Activated CD4-positive, CD25-positive, alpha-beta regulatory T cell treated with anti-CD3 and anti-CD28 coated beads, Interleukin-2, amount 50 U/mL, for 72 hours (primary cell): ENCODE measurements at places on chromosomes 16 and 17.

DNA sequence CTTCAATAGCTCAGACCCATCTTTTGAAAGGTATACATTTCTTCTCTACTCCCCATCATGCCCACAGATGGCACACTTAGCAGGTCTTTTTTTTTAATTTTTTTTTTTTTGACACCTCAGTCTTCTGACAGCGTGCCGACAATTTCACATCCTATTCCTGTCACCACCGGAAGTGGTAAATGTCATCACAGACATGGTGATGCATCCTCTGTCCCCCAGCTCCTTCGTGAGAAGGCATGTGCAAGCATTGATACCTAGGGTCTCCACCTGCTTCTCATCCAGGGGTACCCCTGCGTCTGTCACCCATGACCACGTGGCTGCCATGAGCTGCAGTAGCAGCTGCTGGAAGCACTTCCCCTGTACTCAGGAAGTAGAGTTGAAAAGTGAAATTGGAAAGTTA lies 35.6 kb downstream of the ELAC2 start:
- DNase-seq, result no peak

DNA sequence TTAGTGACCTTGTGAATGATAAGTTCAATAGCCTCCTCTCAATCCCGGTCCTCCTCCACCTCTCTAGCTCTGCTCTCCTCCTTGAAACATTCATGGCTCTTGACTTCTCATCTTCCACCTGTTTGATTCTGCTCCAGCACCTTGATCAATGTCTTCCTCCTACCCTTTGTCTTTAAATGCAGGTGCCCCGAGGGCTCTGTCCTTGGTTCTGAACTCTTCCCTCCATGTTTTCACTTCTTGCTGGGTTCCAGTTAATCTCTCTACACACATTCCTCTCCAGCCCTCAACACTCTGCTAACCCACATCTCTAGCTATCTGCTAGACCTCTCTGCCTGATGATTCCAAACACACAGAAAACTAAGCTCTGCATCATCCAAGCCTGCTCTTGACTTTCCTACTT lies 13.4 kb downstream of the CD300E start:
- DNase-seq, result no peak

DNA sequence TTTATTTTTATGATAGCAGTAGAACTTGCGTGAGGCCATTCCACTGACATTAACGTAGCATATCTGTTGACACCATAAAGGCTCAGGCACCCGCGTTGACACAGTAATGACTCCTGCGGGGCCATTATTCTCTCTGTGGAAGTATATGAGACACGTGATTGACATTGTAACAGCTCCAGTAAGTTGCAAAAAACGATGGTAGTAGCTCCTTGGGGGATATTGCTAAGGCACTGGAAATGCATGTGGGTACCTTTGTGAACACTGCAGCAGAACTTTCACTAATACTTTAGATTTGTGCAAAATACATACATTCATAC lies 918.8 kb upstream of the CDH8 start:
- DNase-seq, result no peak

DNA sequence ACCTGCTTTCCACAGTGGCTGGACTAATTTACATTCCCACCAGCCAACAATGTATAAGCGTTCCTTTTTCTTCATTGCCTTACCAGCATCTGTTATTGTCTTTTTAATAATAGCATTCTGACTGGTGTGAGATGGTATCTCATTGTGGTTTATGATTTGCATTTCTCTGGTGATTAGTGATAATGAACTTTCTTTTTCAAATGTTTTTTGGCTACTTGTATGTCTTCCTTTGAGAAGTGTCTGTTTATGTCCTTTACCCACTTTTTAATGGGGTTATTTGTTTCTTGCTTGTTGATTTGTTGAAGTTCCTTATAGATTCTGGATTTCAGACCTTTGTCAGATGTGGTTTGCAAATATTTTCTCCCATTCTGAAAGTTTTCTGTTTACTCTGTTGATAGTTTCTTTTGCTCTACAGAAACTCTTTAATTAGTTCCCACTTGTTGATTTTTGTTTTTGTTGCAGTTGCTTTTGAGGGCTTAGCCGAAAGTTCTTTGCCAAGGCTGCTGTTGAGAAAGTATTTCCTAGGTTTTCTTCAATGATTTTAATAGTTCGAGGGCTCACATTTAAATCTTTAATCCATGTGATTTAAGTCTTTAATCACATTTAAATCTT lies 26.8 kb downstream of the ITGAM start:
- DNase-seq, result no peak

- DNase-seq, result no peak
Observed at GRCh38 chr16:1543085-1543896, 9.8 kb downstream of the TMEM204 start.

DNA sequence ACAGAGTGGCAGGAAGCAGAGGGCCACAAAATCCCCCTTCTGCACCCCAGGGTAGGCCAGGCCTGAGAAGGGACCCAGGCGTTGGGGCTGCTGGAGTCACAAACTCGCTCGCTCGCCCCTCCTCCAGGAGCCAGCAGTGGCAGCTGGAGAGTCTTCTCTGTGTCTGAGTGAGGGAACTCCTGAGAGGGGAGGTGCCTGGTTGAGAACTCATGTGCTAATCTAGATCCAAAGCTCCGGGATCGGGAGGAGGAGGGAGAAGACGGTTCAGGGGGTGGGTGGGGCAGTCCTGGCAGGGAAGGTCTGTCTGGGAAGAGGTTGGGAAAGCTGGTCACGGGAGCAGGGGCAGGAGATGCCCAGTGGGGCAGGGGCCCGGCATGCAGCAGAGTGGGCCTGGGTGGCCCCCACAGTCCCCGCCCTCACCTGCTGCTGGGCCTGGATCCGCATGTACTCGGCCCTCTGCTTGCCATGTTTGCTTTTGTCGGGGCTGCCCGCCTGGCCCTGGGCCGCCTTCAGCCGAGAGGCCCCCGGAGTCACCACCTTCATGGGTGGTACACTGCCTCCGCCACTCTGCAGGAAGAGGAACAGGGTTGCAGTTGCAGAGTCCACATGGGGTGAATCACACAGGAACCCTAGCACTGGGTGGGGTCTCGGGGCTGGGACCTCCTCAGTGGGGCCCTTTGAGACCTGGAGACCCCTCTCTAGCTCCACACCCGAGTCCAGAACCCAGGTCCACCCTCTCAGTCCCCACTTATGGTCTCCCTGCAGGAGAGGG lies 62.2 kb downstream of the SRCIN1 start:
- DNase-seq, result no peak

DNA sequence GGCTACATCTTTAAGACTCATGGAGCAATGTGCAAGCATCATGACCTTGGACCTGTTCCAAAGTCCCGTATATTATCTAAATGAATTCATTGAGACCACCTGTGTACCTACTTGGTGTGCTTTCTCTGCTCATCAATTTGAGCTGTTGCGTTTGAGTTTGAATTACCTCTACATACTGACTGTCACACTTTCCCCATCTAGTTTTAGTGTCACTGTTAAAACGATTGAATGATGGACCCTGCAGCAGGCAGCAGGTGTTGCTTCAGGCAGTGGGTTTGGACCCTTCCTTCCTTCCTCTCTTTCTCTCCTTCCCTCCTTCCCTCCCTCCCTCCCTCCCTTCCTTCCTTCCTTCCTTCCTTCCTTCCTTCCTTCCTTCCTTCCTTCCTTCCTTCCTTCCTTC lies 33.9 kb upstream of the ZKSCAN2 start:
- no peak for DNase-seq

DNA sequence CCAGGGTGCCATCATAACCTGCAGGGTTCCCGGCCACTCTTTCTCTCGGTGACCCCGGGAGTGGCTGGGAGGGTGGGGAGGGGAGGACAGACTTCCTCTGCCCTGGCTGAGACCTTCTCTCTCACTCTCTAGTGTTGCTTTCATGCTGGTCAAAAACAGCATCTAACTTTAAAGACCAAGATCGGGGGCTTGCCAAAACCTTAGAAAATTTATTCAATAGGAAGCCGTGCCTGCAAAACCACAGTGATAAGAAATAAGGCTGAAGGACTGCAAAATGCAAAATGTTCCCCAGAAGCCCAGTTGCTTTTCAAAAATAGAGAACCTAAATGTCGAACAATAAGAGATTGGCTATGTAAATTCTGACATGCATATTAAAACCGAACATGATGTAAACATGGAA lies 344.0 kb downstream of the FOXL1 start:
- no peak for DNase-seq

DNA sequence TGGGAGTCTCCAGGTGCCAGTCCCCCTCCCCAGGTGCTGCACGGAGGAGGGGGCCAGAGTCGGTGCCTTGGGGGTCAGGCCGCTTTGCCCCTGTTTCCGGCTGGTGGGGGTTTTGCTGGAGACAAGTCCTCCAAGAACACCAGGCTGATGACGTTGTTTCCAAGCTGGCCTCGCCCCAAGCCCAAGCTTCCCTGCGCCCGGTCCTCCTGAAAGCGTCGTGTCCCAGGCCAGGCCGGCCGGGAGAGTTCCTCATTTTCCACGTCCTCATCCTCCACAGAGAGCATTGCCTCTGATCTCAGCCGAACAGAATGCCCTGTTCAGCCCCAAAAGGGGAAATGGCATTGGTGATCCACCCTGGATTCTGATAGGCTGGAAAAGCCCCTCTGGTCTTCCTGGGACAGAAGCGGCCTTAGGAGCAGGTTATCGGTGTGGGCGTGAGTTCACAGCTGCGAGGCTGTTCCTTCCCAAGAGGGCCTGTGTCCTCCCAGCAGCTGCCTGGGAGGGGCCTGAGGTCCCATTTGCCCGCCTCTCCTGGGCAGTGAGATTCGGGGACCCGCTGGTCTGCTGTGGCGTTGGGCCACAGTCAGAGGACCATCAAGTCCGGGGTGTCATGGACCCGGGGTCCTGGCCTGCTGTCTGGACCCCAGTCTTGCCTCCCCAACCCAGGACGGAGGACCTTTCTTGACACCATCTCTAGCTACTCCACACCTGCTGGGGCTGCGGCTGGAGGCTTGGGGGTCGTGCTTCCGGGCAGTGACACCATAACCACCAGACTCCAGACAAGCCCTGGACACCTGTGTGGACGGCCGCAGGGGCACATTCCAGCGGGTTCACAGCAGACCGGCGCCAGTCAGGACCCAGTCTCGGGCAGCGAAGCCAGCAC lies 7.1 kb downstream of the SOX8 start:
- no peak for DNase-seq

DNA sequence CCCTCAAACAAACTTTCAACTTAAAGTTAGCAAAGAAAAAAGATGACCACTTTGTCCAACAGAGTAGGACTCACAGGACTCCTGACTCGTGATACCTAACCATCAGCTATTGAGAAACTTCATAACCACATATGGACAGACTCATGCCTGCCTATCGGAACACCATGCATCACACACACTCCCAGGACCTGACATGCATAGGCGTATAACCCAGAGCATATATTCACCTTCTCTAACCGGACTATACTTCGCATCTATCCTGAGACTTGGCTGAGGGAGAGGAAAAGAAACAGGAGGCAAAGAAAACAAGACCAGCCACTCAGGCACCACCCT lies 2.2 kb downstream of the PIP4K2B start:
- no peak for DNase-seq

GRCh38 chr16:15966420-15966819 lies 17.0 kb downstream of the ABCC1 start:
- DNase-seq, result no peak

- no peak for DNase-seq
Observed at GRCh38 chr17:82000803-82001570, 21.7 kb downstream of the CENPX start.

GRCh38 chr16:50193594-50193993 lies 40.5 kb downstream of the TENT4B start:
- DNase-seq, result no peak

DNA sequence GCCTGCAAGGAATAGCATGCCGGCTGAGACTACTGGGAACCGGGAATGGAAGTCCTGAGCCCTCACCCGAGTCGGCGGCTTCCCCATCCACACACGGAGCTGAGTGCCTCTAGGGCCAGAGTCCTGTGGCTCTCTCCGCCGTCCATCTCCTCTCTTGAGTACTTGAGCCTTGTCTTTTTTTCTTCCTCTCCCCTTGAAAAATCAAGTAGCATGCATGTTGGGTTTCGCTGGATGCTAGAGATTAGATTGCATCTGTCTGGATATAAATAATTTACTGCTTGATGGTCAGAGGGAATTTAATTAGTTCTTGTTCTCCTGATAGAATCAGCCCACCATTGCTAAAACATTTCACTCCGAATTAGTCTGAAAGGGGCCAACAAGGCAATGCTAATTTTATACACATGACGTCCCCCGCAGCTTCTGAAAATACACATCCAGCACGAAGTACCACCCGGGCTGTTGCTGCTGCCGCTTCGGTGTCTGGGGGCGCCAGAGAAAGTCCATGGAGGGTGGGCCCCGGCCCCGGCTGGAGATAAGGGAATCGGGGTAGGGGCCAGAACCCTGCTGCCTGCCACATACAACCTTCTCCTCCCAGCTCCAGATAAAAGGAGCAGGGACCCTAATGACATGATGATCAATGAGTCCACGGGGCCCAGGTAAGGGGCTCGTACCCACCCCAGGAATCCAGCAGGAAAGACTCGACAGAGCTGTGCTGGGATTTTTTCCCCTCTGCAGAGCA lies 48.5 kb downstream of the RBFOX3 start:
- DNase-seq, result no peak
